ENCODE measurements at places on chromosomes 16 and 17.
A peak's percentile ranks its signal among the peaks of the same experiment; 100 is the strongest.

DNA sequence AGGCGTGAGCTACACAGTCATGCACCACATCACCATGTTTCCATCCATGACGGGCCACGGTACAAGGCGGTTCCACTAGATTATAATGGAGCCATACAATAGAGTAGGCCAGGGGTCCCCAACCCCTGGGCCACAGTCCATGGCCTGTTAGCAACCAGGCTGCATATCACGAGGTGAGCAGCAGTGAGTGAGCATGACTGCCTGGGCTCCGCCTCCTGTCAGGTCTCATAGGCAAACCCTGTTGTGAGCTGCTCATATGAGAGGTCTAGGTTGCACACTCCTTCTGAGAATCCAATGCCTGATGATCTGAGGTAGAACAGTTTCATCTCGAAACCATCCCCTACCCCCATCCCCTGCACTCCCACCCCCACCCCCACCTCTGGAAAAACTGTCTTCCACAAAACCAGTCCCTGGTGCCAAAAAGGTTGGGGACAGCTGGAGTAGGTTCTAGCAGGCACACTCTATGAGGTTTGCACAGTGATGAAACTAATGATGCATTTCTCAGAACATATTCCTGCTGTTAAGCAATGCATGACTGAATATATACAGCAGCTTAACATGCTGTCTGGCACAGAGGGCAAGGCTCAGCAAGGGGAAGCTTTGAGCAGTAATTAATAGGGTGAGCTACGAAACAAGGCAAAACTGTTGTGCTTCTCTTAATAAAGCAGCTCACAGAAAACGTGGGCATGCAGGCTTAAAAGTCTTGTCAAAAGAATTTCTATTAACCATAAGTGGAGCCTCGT is 108.0 kb downstream of the VPS53 start:
- DNase-seq = no peak

DNA sequence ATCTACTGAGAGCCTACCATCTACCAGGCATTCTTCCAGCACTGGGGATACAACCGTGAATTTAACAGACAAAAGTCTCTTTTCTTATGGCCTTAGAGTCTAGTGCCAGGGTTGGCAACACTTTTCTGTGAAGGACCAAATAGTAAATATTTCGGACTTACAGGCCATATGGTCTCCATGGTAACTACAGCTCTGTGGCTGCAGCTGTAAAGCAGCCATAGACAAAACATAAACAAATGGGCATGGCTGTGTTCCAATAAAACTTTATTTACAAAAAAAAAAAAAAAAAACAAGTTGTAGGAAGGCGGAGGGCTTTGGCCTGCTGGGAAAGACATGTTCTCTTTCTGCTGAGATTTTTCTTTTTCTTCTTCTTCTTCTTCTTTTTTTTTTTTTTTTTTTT is 98.7 kb downstream of the ABCC12 start:
- DNase-seq = no peak

DNA sequence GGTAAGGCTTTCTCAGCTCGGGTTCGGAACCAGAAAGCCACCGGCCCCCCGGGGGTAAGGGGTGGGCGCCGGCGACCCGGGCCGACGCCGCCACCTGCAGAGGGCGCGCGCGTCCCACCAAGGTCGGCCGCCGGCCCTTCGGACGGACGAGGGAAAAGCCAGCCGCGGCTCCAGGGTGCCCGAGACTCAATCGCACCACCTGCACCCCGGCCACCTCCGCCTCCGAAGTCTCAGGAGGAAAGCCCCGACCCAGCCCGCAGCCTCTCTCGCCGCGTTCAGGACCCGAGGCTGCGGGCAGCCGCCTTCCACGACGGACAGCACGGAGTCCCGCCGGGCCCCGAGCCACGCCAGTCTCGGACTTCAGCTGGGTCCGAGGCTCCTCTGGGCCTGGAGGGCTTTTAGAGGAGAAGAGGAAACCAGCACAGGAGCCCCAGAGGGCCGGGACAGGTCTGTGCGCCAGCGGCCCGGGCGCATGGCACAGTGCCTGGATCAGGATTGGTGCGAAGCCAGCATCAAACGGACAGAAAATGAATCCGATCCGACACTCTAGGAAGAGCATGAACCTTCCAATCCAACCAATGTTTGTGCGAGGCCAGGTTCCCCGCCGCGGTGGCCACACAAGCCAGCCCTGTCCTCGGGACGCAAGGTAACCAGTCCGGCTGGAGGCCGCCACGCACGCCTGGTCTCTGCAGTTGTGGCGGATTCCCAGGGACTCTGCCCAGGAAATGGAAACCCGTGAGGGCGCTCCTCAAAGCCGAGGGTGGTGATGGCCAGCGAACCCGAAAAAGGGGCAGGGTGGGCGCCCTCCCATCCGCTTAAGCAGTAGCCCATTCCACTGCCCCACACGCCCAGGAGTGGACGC is 6.7 kb downstream of the CBX8 start:
- peak; percentile 38 for DNase-seq

- no peak for DNase-seq
Measured at GRCh38 chr16:85761861-85762260, 11.0 kb upstream of the C16orf74 start.

DNA sequence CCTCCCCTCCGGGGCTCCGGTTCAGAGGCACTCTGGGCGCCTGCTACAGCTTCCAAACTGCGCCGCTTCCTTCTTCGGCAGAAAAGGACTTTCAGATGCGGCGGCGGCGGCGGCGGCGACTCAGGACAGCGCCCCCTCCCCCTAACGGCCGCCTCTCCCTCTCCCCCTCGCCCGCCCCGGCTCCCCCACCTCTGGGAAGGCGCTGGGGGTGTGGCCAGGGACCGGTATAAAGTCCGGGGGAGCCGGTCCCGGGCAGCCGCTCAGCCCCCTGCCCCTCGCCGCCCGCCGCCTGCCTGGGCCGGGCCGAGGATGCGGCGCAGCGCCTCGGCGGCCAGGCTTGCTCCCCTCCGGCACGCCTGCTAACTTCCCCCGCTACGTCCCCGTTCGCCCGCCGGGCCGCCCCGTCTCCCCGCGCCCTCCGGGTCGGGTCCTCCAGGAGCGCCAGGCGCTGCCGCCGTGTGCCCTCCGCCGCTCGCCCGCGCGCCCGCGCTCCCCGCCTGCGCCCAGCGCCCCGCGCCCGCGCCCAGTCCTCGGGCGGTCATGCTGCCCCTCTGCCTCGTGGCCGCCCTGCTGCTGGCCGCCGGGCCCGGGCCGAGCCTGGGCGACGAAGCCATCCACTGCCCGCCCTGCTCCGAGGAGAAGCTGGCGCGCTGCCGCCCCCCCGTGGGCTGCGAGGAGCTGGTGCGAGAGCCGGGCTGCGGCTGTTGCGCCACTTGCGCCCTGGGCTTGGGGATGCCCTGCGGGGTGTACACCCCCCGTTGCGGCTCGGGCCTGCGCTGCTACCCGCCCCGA is at the start of gene IGFBP4:
Gene IGFBP4 (plus strand): TSS at position 255 of the 792 bp plus-strand sequence. CDS start 286 bp downstream, at position 541.
- DNase-seq = peak; percentile 45

DNA sequence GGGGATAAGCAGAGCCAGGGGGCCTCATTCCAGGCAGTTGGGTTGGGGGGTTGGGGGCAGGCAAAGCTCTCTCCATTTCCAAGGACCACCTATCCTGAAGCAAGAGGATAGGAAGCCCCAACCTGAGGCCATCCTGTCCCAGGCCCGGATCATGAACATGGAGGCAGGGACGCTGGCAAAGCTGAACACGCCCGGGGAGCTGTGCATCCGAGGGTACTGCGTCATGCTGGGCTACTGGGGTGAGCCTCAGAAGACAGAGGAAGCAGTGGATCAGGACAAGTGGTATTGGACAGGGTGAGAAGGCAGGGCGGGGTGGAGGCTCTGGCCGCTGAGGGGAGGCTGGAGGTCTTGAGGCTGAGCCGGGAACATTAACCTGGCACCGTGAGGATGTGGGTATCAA is 3.6 kb upstream of the CHAD start:
- DNase-seq = no peak
